ENCODE measurements at places on chromosomes 13 and 19.

DNA sequence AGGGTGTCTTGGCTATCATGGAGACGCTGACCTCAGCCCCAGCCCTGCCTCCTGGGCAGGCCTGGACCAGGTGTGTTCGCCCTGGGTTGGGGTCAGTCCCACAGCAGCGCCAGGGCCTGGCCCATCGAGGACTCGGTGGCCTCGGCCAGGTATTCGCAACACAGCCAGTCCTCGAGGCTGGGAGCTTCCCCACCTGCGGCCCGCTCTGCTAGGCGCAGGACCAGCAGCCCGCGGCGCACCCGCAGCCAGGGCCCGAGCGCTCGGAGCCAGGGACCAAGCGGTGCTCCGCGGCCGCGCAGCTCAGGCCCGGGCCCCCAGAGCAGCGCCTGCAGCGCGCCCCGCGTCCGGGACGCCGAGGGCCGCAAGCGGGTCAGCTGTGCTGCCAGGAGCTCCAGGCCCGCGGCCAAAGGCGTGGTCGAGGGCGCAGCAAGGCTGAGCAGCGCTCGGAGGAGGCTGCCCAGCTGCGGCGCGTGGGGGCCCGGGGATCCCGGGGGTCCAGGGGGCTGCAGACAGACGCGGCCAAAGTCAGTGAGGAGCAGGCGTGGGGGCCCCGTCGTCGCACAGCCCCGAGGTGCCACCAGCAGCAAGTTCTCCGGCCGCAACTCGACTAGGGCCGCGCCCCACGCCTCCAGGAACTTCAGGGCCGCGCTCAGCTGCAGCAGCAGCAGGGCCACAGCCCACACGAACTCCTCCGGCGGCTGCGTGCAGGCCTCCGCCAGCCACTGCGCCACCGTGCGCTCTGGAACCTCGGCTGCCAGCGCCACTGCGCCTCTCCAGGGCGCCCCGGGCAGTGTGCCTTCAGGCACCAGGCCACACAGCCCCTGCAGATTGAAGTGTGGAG is 6.2 kb downstream of the PEAK3 start:
- DNase-seq: no peak

DNA sequence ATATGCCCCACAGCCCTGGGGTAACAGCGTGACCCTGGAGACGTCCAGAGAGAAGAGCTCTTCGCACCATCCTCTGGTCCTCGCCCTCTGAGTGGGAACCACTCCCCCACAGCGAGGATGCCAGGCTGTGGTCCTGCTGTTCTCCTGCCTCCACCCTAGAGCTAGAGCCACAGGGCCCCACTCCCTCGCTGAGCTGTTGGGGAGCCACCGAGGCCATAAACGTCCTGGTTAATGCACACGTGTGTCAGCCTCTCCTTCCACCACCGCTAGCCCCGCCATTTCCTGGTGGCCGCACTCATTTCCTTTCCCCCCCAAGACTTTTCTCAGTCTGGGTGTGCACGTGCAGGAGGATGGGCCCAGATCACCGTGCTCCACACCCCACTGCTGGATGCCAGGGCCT is 11.5 kb downstream of the CEACAM16 start:
- DNase-seq: no peak

- no peak for DNase-seq
Measured at GRCh38 chr19:35901854-35902661, at the start of gene HCST. TSS of gene HCST (plus strand) at chr19:35902529. CDS start at chr19:35902594, 65 bp downstream.

GRCh38 chr13:31627097-31627845 is 112.1 kb upstream of the RXFP2 start:
- no peak for DNase-seq

- DNase-seq: no peak
Measured at GRCh38 chr19:20423381-20424197, 142.0 kb downstream of the ZNF737 start.

DNA sequence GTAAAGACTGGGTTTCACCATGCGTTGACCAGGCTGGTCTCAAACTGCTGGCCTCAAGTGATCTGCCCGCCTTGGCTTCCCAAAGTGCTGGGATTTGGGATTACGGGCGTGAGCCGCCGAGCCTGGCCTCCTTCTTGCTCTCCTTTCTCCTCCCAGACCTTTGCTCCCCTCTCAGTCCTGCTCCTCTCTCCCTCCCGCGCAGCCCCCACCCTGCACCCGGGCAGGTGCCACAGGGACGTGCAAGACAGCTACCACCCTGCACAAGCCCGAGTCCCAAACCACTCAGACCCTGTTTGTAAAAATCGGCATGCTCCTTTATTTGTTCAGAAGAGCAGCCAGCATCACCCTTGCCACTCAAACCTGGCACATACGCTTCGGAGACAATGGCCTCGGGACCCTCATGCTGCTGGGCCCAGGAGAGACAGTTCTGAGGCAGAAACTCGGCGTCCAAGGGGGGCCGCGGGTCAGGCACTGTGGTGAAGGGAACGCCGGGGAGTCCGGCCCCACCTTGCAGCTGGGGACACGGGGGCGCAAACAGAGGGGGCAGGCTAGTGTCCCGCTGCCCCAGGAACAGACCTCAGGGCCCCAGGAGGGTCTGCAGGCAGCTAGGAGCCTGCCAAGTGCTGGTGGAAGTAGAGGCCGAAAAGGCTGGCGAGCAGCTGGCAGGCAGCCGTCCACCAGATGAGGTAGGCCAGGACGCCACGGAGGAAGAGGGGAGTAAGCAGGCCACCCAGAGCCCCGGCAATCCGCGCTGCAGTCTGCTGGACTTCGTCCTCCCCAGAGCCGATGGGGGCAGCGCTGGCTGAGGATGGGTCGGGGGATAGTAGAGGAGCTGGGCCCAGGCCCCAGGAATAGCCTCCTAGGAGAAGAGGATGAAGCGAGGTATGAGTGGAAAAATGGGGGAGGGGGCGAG is 18.7 kb downstream of the TMEM161A start:
- no peak for DNase-seq

GRCh38 chr19:33750587-33751435 is 45.9 kb upstream of the KCTD15 start:
- DNase-seq: no peak

- no peak for DNase-seq
Measured at GRCh38 chr19:977058-977464, 7.1 kb upstream of the WDR18 start.

- DNase-seq: no peak
Measured at GRCh38 chr19:16449330-16449961, 22.3 kb downstream of the EPS15L1 start.

- DNase-seq: no peak
Measured at GRCh38 chr13:57286511-57287098, 119.6 kb downstream of the PRR20E start.

GRCh38 chr19:38831142-38831605 is 420 bp downstream of the ECH1 start:
- no peak for DNase-seq

DNA sequence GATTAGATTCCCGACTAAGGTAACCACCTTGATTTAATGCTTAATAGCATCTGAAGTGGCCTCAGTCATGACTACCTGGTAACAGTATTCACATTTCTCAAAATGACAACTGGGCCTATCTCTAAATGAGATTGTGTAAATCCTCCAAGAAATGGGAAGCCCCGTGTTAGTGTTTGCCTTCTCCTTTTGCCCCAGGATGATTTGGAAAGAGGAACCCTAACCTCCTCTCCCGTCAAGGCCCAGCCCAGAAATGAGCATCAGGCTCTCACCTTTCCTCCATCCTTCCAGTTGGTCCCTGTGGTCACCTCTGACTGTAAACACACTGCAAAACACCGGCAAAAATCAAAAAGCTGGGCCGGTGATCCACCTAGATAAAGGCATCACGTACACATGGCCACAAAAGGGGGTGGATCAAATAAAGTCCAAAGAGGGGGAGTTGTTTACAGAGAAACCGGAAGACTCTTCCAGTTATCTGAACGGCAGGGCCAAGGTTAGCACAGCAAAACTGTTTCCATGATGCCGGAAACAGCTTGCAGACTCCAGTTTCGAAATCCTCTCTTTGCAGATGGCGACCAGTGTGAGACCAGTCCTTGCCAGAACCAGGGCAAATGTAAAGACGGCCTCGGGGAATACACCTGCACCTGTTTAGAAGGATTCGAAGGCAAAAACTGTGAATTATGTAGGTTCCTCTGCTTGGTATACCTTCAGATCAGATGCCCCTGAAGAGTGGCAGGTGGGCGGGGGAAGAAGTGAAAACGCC is 16.4 kb downstream of the F10 start:
- no peak for DNase-seq

DNA sequence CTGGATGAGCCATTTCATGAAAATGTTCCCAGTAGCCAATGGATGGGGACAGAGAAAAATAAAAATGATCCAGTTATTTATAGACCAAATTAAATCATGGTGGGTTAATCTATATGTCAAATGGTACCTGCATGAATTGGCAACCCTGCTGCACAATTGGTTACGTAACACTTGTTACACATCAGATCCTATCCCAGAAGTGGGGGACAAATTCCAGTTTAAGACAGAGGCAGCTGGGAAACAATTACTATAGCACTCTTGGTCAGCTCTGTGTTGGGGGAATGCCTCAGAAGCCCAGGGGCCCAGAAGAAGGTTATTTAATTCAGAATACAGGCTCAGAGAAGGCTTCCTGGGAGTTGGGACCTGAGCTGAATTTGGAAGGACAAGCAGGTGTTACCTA is 81.1 kb upstream of the FLT1 start:
- DNase-seq: no peak

DNA sequence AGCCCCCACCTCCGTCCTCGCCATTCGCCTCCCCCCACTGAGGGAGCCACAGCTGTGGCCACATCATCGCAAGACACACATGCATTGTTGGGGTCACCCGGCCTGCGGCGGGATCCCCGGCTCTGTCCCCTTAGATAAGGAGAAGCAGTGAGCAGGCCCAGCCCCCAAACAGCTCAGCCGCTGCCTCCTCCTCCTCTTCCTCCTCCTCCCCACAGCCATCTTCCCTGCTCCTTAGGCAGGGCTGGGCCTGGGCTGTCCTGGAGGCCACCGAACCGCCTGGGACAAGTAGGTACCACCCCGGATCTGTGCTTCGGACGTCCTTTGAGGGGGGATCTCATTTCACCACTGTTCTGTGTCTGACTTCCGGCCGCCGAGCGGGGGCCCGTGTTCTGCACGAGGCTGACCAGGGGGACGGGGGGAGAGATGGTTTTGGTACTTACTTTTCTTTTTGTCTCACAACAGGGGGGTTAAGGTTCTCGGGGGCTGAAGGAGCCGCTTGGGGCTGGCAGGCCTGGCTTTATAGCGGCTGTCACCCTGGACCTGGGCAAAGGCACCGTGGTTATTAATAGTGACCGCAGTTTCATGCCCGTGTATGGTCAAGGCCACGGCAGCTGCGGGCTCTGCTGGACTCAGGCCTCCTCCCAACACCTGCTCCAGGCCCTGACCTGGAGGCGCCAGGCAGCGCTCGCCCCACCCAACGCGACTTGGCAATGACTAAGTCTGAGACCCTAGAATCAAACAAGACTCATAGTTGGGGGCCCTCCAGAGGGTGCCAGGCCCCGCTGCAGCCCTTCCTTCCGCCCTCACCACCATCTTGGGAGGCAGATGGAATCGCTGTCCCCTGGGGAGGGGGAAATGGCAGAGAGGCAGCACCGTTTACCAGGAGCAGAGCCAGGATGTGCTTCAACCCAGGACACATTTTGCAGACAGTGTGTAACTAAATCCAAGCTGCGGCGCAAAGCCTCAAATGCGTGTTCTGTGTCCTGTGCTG is 18.3 kb downstream of the NMRK2 start:
- DNase-seq: no peak

- DNase-seq: no peak
Measured at GRCh38 chr13:112953591-112954487, 15.2 kb upstream of the MCF2L start.

DNA sequence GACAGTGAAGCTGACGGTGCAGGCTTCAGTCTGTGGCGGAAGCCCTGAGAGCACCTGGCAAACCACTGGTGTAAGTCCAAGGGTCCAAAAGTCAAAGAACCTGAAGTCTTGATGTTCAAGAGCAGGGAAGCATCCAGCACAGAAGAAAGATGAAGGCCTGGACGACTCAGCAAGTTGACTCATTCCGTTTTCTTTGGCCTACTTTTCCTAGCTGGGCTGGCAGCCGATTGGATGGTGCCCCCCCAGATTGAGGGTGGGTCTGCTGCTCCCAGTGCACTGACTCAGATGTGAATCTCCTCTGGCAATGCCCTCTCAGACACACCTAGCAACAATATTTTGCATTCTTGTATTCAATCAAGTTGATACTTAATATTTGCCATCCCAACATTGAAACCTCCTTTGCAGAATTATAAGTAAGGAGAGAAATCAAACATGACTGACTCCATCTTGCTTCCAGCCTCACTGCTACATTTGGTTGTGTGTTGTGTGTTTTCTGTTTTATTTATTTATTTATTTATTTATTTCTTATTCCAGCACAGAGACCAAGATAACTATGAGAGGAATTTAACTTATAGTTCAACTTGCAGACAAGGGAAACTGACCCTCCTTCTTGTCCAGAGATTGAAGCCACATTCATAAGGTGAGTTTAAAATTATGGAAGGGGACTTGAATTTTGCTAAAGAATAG is 32.8 kb downstream of the IGFL2 start:
- no peak for DNase-seq

GRCh38 chr13:35549481-35549880 is 73.0 kb upstream of the MAB21L1 start:
- no peak for DNase-seq

GRCh38 chr13:25118378-25118905 is 22.5 kb downstream of the PABPC3 start:
- DNase-seq: no peak

- no peak for DNase-seq
Measured at GRCh38 chr19:46660008-46660517, 919 bp downstream of the DACT3 start.

DNA sequence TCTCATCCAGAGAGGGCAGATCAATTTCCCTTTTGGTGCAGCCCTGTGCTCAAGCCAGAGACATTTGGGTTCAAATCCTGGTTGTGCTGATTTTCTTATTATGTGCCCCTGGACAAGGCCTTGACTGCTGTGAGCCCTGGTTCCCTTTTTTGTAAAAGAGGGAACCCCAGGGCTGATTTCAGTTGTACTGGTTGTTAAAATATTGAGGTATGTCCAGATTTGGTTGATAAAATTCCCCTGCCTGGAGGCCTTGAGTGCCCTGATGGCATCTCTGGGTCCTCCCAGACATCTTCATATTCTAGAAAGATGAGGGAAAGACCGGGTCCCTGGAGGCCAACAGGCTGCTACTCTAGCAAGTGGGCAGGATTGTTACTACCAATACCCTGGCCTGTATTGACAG is 14.4 kb upstream of the PLAUR start:
- DNase-seq: no peak

GRCh38 chr19:6217752-6218334 is 61.9 kb downstream of the MLLT1 start:
- no peak for DNase-seq

- no peak for DNase-seq
Measured at GRCh38 chr13:95260031-95260525, 41.2 kb downstream of the ABCC4 start.

- no peak for DNase-seq
Measured at GRCh38 chr13:102138635-102139190, 263.1 kb downstream of the FGF14 start.

DNA sequence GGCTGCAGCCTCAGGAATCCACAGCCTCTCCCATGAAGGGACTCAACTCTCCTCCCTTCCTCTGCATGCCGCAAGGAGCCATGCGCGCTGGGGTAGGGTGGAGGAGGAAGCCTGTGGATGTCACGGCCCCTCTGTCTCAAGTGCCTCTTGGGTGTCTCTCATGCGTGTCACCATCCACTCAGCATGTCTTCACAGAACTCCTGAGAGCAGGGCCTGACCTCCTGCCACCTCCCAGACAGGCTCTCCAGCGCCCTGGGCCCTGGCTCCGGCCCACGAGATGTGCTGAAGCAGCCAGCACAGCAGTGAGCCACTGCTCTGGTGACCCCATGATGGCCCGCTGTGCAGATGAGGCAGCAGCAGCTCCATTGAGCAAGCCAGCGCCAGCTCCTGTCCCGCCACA is 25.9 kb upstream of the SPACA7 start:
- DNase-seq: no peak

GRCh38 chr19:36771261-36772231 is 1.1 kb downstream of the ZNF850 start:
- DNase-seq: no peak

GRCh38 chr13:40920826-40921225 is 98.3 kb downstream of the ELF1 start:
- DNase-seq: no peak
